ENCODE measurements at places on chromosomes 12 and 14. TPM values are rescaled to one million over a fixed set of nuclear protein-coding genes. Genes with fewer than 3 reads are reported as not detected.

EXOC5 gene
- 56.0 TPM for total RNA-seq

ACOT6 gene
- not detected for total RNA-seq

IFI27 gene
- 441 TPM for total RNA-seq

KRT75 gene
- not detected for total RNA-seq

GRCh38 chr14:72775923-72776554, 117.9 kb downstream of the DPF3 start:
- no peak for DNase-seq

- no peak for DNase-seq
Measured at GRCh38 chr12:52629281-52630007, 11.1 kb upstream of the KRT73 start.

DNA sequence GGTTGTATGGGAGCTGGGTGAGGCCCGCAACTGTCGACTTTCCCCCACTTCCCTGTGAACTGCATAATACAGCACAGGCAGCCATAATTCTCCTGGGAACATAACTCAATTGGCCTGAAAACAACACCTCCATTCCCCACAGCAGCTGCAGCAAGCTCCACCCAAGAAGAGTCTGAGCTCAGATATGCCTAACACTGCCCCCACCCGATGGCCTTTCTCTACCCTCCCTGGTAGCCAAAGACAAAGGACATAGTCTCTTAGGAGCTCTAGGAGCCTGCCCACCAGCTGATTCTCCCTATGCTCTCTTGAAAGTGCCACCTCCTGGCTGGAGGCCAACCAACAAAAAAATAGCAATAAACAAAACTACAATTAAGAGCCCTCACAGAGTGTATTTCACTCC, 542.7 kb upstream of the LMO3 start:
- DNase-seq, result no peak

DNA sequence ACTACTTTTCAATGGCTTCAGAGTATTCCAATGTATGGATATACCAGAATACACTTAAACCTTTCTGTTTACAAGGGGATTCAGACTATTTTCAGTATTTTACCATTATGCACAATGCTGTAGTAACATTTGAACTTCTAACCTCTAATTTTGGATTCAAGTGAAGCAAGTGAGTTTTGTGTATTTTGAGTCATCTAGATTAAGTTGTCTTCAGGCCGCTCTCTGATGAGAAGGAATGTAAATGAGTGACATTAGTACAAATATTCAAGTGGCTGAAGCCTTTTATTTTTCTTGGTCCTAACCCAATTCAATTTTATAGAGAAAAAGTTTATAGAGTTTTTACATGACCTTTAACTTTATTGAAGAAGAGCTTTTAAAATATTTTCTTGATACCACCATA, 125.6 kb downstream of the PDE3A start:
- no peak for DNase-seq

DNA sequence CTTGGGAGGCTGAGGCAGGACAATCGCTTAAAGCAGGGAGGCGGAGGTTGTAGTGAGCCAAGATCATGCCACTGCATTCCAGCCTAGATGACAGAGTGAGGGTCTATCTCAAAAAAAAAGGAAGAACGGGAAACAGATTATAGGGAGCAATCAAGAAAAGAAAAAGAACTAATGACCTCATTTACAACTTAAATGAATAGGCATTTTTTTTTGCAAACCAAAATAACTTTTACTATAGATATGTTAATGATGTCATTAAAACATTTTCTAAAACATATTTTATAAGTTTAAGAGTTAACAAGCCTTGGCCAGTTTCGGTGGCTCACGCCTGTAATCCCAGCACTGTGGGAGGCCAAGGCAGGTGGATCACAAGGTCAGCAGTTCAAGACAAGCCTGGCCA, 6.8 kb upstream of the RESF1 start:
- DNase-seq, result no peak

DNA sequence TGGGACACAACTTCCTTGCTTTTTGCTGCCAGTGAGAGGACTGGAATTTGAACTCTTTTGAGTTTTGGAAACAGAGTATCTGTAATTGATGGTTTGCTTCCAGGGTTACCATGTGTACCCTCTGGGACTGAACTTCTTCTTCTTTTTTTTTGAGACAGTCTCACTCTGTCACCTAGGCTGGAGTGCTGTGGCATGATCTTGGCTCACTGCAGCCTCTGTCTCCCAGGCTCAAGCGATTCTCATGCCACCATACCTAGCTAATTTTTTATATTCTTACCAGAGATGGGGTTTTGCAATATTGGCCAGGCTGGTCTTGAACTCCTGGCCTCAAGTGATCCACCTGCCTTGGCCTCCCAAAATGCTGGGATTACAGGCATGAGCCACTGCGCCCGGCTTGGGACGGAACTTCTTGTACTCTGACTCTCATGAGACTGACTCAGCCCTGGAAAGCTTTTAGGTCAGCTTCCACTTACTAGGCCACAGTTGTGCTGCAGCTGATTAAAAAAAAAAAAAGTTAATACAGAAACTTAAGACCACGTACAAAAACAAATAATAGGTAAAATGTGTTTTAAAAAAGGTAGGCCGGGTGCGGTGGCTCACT, 15.8 kb downstream of the SEL1L start:
- DNase-seq, result peak; percentile 56

- no peak for DNase-seq
Measured at GRCh38 chr14:103112400-103113243, 10.6 kb upstream of the TNFAIP2 start.

DNA sequence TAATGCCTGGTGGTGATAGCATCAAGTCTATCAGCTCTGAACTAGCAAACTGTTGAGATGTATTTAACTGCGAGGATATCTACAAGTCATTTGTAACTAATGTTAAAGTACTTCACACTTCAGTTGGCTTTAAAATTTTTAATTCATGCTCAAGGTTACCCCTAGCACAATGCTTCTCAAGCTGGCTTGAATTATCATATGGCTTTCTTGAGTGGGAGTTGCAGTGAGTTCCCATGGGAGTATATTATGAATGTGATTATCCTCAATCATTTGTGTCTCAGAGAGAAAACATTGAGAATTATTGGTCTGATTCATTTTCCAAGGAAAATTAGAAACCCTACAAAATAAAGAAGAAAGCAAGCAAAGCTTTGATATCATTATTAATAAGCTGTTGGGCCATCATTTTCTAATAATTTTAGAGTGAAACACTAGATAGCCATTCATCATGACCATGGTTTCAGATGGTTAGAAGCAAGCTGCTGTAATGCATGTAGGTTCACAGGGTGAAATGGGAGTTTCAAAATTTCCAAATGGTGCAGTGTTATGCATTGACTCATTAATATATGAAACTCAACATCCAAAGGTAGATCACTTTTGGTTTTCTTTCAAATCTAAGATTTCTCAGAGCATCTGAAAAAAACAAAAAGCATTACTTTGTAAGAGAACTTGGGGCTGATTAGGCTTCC, 11.8 kb upstream of the KRAS start:
- DNase-seq, result no peak

GRCh38 chr14:99874306-99874705, 81.1 kb downstream of the EML1 start:
- no peak for DNase-seq

- DNase-seq, result no peak
Measured at GRCh38 chr12:93089805-93090569, 160.9 kb upstream of the EEA1 start.

DNA sequence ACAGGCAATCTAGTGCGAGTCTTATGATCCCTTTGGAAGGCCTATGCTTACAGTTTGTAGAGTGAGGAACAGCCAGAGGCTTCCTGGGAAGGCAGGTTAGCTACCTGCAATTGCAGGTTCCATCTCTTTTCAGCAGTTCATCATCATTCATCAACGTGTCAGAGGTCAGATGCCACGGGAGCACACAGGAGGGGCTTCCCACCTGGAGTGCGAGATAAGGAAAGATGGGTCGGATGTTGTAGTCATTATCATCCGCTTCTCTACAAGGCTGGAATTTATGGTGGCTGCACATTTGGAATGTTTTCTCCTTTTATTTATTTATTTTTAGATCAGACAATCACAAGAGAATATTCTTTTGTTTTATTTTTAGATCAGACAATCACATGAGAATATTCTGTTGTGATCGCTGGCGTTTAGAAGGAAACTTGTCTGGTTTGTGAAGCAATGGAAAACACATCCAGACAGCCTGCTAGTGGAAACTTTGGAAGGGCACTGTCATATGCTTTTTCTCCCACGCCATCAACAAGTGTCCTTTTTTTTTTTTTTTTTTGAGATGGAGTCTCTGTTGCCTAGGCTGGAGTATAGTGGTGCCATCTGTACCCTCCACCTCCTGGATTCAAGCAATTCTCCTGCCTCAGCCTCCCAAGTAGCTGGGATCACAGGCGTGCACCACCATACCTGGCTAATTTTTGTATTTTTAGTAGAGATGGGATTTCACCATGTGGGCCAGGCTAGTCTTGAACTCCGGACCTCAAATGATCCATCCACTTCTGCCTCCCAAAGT, 1.9 kb upstream of the BICD1 start:
- DNase-seq, result no peak

GRCh38 chr14:51424561-51425251, 184.7 kb downstream of the TMX1 start:
- DNase-seq, result no peak

DNA sequence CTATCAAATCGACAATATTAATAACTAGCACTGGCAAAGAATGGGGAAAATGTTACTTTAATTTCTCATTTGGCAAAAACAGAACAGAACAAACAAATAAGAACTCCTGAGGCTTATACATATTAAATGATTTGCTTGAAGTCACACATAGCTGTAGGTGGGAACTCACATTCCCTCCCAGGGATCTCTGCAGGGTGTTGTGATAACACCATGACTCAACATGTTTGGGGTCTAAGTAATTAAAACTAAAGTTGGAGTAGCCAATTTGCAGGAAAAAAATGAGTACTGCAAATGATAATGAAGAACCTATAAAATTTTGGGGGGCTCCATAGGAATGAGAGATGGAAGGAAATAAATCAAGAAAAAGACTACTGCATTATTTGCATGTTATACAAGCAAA, 27.5 kb downstream of the UNC79 start:
- no peak for DNase-seq

DNA sequence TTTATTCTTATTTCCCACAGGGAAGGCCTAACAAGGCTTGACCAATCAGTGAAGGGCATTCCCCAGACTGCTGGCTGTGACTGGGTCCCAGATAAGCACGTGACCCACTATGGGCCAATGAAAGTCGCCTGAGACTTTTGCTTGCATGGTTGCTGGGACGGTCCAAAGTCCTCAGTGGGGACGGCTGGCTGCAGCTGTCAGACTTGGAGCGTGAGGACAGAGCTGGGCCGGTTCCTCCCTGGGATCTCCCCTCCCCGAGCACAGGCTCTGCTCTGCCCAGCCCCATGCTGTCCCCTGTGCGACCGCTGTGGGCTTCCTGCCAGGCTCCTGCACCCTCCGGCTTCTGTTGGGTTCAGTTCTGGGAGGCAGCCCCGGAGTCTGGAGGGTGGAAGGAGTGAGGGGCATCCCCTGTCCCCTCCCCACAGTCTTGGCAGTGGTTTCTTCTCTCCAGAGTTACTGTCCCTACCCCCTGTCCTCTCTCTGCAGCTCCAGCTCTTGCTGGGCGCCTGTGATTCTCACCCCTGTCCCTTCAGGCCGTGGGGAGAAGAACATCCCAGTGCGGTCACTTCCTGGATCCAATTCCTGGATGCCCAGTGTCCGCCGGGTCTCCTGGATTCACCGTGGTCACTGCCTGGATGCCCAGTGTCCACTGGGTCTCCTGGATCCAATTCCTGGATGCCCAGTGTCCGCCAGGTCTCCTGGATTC, 50.1 kb downstream of the GALNT9 start:
- peak; percentile 60 for DNase-seq

DNA sequence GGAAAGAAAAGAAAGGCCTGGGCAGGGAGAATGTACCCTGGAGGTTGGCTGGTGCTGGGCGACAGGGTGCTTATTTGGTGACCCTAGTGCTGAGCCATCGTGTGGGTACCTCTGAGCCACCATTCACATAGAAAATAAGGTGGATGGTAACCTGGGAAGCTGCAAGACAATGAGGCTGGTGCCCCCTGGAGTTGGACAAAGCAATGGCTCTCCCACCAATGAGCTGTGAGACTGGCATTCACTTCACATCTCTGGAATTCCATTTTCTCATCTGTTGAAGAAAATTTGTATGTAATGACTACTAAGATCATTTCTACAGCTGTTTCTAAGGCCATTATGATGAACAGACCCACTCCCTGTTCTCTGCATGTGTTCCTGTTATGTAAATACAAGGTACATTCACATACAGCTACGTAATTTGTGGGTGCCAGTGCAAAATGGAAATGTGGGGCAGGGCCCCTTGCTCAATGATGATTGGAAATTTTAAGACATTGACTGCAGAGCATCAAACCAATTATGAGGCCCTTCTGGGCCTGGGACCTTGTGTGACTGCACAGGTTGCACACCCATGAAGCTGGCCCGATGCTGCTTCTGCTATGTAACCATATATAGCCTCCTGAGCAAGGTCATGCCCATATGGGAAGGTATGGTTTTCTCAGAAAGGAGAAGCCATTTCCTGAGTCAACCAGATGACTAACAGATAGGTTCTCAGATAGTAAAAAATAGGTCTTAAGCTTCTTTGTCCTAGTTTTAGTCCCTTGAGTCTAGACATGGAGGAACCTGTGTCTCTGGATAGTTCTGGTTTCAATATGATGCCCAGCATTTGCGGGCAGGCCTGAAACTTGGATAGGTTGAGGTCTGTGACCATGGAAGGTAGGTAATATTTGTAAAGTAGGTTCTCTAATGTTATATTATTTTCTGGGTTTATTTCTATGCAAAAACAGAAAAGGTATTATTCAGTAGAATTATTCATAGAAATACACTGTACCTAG, 63.4 kb upstream of the IGF1 start:
- no peak for DNase-seq
